ENCODE measurements at places on chromosomes 3 and 15.

DNA sequence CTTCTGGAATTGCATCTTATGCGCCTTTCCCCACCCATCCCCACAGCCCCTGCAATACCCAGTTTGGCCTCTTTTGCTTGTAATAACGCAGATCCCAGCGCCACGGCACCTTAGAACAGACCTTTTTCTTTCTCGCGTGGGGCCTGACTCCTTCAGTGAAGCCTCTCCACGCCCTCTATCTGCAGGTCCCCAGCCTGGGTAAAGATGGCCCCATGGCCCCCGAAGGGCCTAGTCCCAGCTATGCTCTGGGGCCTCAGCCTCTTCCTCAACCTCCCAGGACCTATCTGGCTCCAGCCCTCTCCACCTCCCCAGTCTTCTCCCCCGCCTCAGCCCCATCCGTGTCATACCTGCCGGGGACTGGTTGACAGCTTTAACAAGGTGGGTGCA is 594 bp downstream of the CRELD1 start:
- no peak for DNase-seq

- peak; percentile 41 for DNase-seq
Measured at GRCh38 chr15:96270581-96271172, 59.8 kb upstream of the NR2F2 start.

DNA sequence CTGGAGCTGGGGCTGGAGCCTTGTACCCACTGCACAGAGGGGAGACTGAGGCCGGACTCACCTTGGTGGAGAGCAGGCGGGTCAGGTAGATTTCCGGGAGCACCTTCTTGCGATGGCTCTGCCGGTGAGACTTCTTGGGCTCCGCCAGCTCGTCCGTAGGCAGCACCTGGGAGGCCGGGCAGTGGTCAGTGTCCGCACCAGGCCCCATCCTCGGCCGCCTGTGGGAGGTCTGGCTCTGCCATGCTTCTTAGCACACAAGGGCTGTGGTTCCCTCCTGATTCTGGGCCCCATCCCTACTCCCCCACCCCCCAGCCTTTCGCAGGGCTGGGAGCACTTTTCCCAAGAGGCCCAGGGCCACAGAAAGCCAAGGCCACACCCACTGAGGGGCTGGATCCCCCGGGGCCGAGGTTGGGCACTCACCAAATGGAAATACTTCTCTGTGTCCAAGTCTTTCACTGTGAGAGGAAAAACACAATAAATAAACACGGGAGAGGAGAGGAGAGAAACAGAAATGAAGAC is 17.4 kb downstream of the H1-8 start:
- no peak for DNase-seq

GRCh38 chr3:188303286-188303799 is 149.4 kb downstream of the LPP start:
- no peak for DNase-seq

- no peak for DNase-seq
Measured at GRCh38 chr15:101313041-101313761, 18.2 kb upstream of the SNRPA1 start.

GRCh38 chr15:81199031-81199779 is 2.5 kb downstream of the IL16 start:
- no peak for DNase-seq

DNA sequence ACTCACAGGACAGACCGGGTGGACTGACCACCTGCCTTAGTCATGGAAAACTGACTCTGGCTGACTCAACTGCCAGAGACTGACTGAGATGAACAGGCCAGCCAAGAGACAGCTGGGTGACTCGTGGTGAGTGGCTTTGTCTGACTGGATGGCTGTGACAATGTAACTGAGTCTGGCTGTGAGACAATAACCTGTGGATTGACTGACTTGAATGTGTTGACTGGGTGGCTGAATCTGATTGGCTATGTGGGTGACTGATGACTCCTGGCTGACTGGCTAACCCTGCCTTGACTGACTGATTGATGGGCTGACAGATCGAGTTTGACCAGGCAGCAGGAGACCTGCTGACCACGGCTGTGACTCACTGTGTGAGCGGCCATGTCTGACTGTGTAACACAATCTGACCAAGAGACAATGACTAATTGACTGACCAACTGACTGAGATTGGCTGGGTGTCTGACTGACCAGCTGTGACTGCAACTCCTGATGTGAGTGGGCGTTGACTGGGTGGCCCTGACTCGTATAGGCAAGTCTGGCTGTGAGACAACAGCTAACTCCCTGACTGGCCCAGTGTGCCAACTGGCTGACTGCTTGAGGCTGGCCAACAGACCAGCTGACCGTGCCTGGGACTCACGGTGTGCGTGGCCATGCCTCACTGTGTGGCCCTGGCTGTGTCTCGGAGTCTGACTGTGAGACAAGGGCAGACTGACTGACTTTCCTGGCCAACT is 509.1 kb downstream of the SHQ1 start:
- DNase-seq, result peak; percentile 94

- DNase-seq, result no peak
Measured at GRCh38 chr15:49124371-49124770, 31.0 kb downstream of the COPS2 start.

DNA sequence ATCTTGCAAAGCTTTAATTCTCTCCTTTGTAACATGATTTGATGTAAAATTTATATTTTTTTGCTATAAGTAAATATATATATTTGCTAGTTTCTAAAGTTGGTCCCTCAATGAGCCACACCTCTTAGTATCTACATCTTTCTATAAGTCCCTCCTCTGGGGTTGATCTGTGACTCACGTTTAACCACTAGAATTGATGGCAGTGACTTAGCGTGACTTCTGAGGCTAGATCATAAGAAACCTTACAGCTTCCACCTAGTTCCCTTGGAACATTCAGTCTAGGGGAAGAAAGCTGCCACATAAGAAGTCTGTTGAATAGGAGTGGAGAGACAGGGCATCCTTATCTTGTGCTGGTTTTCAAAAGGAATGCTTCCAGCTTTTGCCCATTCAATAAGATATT is 56.6 kb upstream of the TNIK start:
- DNase-seq, result no peak

GRCh38 chr3:48343432-48343831 is 10.0 kb upstream of the SPINK8 start:
- DNase-seq, result no peak

DNA sequence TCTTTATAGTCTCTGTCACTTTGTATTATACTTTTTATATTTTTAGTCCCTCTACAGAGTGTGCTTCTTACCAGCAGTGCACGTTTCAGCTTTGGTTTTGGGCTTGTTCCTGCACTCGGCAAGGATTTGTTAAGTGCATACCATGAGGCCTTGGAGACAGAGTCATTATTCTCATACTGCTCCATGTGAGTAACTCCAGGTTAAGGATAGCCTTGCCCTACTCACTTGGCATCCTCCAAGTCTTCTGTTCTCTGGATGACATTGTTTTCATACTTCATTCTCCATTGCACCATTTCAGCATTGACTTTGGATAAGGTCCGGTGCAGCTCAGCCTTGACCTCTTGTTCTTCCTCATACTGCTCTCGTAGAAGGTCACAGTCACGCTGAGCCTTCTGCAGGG is 96.4 kb downstream of the MYH15 start:
- no peak for DNase-seq

- DNase-seq, result no peak
Measured at GRCh38 chr15:77982127-77982490, 95.4 kb downstream of the TBC1D2B start.

DNA sequence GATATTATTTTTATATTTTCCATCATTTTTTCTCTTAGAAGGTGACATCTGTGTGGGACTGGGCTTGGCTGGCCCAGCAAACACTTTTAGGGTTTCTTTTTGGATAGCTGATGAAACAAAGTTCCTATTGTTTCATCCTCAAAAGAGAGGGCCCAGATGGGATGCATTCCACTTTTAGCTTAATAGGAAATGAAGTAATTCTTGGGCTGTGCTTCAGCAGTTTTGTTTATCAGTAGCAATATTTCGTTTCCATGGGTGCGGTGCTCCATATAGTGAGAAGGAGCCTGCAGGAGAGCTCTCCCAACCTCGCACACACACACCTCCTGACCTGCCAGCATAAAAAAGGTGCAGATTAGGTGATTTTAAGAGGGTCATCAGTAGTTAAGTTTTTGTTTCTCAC is 147.5 kb downstream of the AKAP13 start:
- peak; percentile 28 for DNase-seq

DNA sequence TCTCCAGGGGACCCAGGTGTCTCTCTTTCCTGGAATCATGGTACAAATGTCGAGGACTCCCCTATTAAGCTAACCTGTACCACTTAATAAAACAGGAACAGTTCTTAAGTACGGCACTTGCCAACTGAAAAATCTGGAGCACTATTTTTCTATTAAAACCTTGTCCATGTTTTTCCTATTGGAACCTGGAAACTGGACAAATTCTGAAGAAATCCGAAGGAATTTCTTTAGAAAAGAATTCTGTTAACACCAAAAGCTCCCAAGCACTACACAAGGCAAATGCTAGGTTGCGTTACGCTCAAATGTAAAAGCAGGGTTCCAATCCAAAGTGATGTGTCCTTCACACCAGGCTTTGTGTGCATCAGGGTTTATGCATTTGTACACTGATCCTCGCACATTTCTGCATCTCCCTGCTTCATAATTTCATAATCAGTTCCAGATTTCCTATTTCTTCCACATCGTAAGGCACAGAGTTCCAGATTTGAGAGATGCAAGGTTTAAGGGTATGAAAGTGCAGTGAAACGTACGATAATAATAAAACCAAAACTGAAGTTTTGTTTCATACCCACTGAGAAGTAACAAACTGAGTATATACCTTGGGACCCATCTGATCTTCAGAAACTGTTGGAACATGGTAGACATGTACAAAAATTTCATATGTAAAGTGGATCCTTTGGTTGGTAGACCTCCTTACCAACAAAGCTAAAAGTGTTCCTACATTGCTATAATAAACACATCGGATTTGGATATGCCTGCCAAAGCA is 132.1 kb upstream of the WNT5A start:
- DNase-seq, result no peak

GRCh38 chr3:127758013-127758412 is 64.3 kb downstream of the MGLL start:
- no peak for DNase-seq

DNA sequence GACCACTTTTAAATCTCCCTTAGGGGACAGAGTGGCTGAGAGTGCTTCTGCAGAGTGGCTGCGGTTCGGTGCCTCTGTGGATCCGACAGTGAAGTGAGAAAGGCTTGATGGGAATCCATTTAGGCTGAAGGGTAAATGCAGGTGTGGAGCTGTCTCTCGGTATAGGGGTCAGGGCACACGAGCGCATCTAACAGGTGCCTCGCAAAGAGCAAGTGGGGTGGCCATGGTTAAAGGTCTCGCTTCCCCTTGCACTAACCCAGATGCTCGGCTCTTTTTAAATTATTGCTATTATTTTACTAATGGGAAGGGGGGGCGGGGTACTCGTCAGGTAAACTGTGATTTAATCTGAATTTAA is 598 bp upstream of the GJD2 start:
- no peak for DNase-seq

DNA sequence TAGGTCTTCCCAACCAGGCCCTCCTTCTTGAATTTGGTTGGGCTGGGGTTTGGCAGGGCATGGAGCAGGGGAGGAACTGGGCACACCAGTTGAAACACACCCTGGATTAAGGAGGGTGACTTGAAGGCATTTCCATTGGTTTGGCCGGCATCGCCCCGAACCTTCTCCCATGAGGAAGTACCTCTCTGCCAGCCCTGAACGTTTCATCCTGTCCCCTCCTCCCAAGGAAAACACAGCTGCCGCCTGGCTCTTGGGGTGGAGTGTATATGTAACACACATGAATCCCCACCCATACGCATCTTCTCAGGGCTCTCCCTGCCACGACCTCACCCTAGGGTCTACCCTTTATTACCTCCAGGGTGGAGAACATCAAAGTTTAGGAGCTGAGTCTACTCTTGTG is 14.6 kb downstream of the UBAP1L start:
- no peak for DNase-seq

- DNase-seq, result no peak
Measured at GRCh38 chr3:180335050-180335449, 266.9 kb upstream of the TTC14 start.

- DNase-seq, result no peak
Measured at GRCh38 chr15:81752546-81752942, 293.3 kb downstream of the MEX3B start.

DNA sequence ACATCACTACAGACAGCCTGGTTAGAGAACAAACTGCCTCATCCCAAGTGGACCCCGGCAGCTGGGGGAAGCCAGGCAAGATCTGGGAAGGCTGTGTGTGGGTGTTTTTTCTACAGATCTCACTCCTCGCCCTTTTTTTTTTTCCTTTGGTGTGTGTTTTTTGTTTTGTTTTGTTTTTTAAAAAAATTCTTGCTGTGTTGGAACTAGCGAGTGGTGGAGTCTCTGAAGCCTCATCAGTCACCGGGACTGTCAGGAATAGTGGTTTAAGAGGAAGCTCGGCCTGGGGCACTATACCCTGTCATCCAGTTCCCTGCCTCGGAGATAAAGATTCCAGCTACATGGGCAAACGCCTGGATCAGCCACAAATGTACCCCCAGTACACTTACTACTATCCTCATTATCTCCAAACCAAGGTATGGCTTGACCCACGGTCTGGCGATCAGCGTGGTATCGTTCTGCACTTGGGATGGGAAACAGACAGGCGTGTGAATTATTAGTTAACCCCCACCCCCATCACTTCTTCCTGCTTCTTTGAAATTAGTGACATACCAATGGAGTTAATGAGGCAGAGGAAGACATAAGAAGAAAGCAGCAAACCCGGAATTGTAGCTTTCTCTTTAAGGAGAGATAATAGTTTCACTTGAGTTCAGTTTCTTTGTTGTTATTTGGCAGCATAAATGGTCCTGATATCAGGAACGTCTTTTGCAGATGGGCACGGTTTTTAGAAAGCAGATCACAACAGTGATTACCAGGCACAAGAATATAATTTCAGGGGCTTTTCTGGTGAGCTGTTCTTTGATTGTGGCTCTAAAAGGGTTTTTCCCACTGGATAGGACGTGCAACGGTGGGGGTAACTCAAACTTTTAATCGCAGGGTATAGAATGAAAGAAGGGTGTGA is 722 bp downstream of the RBMS3 start:
- DNase-seq, result peak; percentile 69

- DNase-seq, result no peak
Measured at GRCh38 chr3:19165654-19166053, 17.3 kb downstream of the KCNH8 start.

- DNase-seq, result peak; percentile 59
Measured at GRCh38 chr15:69973102-69973714, 124.5 kb downstream of the TLE3 start.

- DNase-seq, result no peak
Measured at GRCh38 chr3:2657971-2658370, 452.2 kb downstream of the IL5RA start.

DNA sequence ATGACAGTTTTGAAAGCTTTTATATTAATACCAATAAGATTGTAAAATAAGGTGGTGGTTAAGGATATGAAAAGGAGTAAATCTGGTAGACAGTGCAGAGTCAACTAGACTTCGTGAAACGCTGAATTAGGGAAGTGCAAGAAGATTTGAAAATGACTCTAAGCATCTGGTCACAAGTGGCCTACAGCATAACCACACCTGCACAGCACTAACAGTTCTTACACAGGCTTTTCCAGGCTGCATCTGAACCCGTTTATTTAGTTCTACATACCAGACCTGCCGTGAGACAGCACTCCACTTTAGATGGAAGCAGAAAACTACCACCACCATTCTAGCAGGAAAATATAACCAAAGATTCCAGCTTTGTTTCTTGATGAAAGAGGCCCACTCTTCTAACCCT is 1.9 kb downstream of the DMXL2 start:
- DNase-seq, result peak; percentile 8

Measured in kidney glomerular epithelial cell (primary cell).